ENCODE measurements at places on chromosomes 6 and 20.

DNA sequence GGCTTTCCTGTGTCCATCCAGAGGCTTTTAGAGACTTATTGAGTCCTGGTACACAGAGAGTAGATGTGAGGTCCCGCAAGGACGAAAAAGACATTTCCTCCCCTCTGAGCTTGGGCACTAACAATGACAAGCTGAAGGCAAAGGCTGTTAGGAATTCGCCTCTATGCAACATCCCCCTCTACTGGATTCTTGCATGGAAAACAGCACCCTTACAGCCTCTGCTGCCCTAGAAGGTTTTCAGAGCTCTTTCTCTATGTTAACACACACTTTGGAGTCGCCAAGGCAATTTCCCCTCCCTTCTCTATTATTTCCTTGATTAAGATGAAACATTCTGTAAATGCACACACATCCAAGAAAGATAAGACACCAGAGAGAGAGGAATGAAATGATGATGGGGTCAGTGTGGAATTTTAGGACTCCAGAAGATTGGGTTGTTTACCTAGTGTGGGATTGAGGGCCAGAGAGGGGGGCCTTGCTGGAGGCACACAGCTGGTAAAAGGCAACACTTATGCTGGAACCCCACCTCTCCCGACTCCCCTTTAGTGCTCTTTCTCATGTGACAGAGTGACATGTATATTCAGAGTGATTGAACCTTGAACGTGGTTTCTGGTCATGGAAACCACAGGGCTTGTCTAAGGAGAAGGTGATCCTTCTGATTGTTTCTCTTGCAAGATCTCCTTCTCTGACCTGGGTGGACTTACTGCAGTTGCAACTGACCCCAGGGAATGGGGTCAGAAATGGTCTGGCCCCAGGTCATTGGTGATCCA, 300.7 kb downstream of the CLIC5 start:
- peak; percentile 23 for DNase-seq

DNA sequence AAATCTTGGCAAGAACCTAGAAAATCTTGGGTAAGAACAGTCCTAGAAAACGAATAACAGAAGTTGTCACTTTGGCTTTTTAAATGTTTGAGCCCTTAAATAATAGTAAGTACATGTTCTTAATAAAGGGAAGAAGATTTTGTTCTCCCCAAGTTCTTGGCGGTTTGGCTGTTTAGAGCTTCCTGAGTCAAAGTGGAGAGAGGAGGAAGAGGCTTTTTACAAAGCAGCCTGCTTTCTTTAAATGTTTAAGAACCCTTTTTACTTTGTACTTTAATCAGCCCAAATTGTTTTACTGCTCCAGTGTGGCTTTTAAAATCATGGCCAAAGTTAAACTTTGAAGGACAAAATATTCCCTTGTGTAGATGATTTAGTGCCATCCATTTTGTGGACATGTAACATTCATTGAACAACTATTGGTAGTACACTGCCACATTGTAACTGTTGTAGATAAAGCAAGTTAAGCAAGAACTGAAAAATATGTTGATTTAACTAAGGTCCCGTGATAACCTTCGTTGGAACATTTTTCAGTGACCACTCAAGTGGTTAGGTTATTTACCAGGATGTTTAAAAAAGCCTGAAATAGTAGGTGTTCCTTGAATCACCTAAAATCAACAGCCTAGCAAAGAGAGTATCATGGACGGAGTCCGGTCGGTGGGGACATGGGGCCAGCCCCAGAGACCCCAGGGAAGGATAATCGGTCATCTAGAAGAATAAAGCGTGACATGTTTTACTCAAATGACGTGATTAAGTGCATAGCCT, 2.4 kb downstream of the AMD1 start:
- DNase-seq: no peak

DNA sequence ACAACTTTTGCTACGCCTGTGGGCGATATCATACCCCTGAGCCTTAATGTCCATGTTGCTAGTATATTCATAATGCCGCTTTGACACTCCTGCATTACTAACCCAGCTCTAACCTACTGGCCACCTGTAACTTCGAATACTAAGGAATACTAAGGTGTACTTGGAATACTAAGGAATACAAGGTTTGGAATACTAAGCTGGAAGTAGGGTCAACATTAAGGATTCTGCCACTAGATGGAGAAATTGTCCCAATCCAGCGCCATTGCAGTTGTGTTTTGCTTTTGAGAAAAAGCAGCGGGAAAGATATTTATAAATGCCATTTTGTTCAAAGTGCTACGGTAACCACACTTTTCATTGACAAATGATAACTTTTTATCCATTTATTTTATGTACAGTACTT, 10.7 kb downstream of the TBXT start:
- DNase-seq: no peak

DNA sequence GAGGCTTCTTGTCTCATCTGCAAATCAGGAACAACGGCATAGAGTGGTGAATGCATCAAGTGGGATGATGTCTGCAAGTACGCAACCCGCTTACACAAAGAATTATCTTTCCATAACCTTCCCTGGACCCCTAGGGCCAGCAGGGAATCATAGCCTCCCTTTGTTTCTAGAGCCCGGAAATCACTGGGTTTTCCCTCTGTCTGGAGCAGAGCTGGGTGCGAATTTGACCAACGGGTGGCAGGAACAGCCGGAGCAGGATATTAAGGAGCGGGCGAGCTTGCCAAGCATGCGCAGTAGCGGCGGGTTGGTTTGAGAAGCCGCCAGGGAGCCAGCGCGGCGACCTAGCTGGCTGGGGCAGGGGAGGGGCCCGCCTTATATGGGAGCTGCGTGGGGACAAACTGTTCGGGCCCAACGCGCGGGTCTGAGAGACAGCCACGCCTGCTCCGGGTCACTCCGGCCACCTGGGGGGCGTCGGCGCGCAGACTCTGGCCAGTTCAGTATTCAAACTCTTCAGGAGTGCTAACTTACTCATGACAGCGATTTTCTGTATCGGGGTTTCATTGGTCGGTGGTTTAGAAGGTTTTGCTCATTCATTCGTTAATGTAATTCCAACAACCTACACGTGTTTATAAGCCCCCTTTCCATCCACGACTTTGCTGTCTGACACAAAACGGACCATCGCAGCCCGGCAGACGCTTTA, 1.6 kb upstream of the KIF16B start:
- peak; percentile 78 for DNase-seq

- DNase-seq: no peak
Measured at GRCh38 chr6:10962673-10963072, 75.8 kb downstream of the SYCP2L start.

GRCh38 chr20:34010405-34010931, 16.8 kb downstream of the RALY start:
- DNase-seq: no peak

- DNase-seq: no peak
Measured at GRCh38 chr6:79702691-79703090, 71.6 kb downstream of the SH3BGRL2 start.

Data from anterior cingulate cortex (tissue), 58 donors.